Occipital lobe (tissue), 3 donors: ENCODE measurements at places on chromosomes 2 and 18. TPM values are rescaled to one million over a fixed set of nuclear protein-coding genes. Genes with fewer than 3 reads are reported as not detected.

Gene DCC
- total RNA-seq = 13.6 TPM

Gene KCNF1
- total RNA-seq = 13.3 TPM

Gene ABCB11
- 0.16 TPM for total RNA-seq

Gene ARHGEF4
- 38.7 TPM for total RNA-seq

Gene IL1F10
- not detected for total RNA-seq

Gene STAT4
- 1.2 TPM for total RNA-seq
